DMS 273 treated with DMSO at 0.1 percent for 48 hours (cell line): ENCODE measurements at places on chromosomes 7 and 10.

DNA sequence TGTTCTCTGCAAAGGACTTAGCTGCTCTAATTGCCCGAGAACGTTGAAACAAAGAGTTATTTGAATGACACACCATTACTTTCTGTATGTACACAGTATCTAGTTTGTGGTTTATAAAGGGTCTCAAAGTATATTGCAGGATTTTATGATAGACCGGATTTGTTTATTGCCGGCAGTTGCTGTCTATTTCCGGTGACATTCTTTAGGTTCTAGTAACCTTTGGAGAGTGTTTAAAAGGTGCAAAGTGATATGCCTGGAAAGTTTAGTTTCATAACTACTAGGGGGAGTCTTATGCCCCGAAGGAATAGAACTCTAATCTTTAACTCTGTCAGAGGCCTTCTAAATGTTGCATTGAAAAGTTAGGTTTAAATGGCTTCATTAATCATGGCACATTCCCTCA, 63.8 kb downstream of the PAPSS2 start:
- DNase-seq: no peak

DNA sequence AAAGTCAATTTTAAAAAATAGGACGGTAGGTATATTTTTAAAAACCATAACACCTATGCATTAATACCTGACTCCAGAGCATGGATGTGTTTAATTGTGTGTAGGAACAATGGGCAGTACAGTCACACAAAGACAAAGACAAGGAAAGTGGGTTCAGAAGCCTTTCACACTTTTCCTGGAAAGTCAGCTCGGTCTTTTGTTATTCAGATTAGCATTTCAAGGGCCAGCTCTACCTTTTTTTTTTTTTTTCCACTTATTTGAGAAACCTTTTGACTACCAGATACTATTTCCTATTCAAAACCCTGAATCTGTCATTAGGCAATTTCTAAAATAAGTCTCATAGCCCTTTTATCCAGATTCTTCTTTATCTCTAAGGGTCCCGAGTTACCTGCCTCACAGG, 401.9 kb downstream of the PARD3 start:
- DNase-seq: no peak

DNA sequence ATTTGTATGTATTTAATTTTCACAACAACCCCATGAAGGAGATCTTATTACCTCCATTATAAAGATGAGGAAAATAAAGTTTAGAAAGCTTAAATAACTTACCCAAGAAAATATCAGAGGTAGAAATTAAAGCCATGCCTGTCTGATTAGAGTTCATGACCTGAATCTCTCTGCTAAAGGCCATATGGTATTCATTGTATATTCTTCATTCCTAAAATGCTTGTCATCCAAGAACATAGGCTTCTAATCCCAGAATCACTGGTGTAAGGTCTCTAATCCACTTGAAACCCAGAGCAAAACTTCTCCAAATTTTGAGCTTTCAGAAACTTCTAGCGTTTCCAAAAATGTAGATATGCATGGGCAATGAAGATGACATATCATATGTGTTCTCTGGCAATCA, 72.3 kb upstream of the YAE1 start:
- peak; percentile 16 for DNase-seq

DNA sequence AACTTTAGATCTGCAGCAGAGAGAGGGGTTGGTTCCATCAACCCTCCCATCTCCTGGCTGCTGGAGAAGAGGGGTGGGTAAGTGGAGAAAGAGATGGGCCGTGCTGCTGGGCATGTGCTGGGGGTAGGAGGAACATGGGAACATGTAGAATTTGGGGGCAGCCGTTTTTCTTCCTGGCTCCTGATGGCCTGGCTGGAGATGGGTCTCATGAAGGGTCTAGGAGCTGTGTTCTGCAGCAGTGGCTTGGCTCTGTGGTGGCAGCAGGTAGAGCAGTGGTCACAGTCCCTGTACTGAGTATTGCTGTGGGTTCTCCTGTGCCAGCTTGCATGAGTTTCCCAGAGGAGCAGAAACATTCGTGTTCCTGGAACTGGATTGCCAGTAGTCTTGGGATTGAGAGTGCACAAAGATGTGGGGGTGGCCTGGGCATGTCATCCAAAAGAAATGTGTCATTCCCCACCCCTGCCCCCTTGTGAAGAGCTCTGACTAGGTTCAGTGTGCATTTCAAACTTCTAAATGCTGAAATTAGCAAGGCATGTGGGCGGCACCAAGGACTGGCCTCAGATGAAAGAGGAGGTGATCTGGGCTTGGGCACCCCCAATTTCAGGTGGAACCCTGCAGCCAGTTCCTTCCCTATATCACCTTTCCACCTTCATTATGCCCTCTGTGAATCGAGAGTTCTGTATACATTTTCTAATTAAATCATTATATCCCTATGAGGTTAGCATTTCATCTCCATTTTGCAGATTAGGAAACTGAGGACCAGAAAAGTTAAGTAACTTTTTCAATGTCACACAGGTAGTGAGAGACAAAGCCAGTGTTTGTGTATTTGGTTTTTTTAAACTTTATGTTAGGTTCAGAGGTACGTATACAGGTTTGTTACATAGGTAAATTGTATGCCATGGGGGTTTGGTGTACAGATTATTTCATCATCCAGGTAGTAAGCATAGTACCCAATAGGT, 2.1 kb downstream of the CHST3 start:
- no peak for DNase-seq

DNA sequence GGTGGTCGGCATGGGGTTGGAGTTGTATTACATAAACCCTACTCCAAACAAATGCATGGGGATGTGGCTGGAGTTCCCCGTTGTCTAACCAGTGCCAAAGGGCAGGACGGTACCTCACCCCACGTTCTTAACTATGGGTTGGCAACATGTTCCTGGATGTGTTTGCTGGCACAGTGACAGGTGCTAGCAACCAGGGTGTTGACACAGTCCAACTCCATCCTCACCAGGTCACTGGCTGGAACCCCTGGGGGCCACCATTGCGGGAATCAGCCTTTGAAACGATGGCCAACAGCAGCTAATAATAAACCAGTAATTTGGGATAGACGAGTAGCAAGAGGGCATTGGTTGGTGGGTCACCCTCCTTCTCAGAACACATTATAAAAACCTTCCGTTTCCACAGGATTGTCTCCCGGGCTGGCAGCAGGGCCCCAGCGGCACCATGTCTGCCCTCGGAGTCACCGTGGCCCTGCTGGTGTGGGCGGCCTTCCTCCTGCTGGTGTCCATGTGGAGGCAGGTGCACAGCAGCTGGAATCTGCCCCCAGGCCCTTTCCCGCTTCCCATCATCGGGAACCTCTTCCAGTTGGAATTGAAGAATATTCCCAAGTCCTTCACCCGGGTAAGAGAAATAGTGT, at the start of gene CYP2E1:
CYP2E1 (plus strand) TSS at position 407 of the 632 bp plus-strand sequence; CDS start at position 440, 33 bp downstream.
- DNase-seq: no peak

DNA sequence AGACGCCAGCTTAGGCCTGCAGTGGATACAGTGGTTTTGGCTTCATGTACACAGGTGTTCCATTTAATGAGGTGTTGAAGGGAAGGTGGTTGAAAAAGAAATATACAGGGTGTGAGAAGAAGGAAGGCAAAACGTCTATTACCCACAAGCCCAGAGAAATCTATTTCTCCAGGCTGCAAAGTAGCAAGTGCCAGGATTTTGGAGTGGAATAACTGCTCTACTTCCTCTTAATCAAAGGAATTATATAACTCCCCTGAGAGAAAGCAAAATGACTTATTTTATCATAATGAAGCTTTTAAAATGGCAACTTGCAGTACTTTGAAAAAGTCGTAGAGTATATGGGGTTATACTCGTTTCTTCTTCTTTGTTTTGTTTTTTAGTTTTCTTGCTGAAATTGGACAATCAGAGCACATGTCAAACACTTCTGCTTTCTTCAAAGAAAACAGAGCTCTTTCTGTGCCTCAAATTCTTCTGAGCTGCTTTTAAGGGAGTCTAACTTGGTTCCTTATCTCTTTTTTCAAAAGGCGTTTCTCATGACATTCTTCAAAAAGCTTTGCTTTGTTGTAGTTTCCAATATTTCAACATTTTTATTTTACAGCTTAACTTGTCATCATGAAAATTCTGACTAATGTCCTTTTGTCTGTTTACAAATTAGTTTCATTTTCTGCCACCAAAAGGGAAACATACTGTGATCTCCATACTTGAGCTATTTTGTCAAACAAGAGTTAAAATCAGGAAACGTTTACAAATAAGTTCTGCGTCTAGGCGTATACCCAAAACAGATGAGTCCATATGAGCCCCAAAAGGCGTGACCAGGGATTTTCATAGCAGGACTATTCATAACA, 289.7 kb downstream of the FRMD4A start:
- DNase-seq: no peak

- DNase-seq: no peak
Observed at GRCh38 chr7:72267291-72267800, 144.8 kb downstream of the CALN1 start.

- no peak for DNase-seq
Observed at GRCh38 chr7:119903085-119903484, 369.9 kb upstream of the KCND2 start.

GRCh38 chr10:86071758-86072157, 294.8 kb downstream of the GRID1 start:
- DNase-seq: no peak
